ENCODE measurements at places on chromosomes 4 and X. TPM values are rescaled to one million over a fixed set of nuclear protein-coding genes. Genes with fewer than 3 reads are reported as not detected.

DNA sequence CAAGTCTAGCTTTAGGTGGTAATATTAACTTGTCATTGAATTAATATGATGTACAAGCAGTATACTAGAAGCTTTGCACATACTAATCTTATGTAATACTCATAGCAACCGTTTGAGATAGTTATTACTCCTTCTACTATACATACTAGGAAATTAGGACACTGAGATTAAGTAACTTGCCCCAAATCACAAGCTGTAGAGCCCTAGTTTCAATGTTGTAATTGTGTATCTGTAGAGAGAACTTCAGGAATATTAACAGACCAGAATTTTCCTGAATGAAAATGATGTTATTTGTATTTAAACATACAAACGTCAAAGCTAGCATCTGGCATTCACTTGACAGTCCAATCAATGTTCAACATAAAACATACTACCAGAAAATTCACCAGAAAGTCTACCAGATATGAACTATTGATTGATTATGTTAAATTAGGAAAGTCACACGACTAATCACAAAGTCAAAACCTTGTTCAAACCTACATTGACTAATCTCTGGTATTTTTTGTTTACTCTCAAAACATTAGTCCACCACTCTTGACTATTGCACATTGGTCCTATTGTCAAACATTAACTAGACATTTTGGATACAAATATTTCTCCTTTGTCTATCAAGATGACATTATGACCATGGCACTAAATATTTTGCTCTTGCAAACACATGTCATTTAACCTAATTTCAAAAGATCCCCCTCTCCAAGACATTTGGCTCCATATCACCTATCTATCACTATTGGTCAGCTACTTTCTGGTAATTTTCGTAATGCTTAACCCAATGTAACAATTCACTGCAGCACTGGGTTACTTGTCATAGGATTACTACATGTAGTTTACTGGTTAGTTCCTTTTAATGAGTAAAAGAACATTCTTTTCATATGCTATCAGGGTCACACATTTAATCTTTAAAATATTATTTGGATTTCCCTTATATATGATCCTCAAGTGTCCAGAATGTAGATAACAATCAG, 100.7 kb downstream of the GPC3 start:
- no peak for DNase-seq

DNA sequence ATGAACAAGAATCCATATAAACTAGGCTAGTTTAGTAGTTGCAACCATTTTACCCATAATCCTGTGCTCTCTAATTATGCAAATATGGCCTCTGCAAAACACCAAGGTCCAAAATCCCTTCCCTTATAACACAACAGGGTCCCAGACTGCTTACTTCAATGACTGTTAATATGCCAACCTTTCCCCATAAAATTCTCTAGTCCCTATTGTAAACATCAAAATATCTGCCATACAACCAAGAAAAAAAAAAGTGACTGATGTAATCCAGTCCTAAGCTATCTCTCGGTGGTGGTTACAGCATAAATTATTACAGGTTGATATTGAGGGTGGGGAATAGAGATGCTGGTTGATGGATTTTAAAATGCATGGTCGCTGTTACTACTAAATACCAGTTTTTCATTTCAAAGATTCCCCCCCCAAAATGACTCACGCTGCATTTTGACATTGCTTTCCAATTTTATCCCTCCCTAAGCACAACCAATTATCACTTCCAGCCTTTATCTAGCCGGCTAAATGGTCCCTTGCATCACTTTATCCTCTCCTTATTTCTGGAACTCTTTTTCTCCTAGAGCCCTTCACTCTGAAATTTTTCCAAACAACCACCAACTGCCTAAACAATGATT, 44.8 kb downstream of the TSPAN5 start:
- no peak for DNase-seq

DNA sequence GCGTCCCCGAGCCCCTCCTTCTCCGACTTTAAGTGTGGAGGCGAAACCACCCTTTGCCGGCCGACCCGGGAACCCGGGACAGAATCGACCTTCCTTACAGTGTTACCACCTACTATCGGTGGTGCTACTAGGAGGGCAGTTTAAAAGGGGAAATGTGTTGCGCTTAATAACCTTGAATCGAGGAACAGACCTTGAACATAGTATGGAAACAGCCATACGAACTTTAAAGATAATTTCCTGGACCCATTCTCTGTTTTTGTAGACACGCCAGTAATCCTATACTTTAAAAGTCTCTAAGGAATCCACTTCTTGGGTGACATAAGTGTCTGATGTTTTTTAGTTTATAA, 1.5 kb downstream of the ING2 start:
- no peak for DNase-seq

DNA sequence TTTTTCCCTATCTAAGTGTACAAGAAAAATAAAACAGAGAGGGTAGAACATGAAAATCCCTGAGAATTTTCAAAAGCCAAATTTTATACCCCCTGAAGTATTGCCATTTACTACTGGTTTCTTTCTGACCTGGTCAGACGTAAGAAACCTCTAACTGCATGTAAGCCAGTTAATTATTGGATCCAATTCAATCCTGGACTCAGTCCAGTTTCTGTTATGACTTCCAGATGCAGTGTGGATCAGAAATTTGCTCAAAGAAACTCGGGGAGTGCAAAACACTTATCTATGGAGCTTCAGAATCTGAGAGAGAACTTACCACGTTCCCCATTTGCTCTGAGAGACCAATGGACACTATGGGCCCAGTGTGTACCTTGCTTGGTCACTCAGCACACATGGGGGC, 383.5 kb downstream of the KLHL4 start:
- no peak for DNase-seq

GRCh38 chr4:88937081-88937480, 119.9 kb downstream of the FAM13A start:
- no peak for DNase-seq

- no peak for DNase-seq
These were observed 63.8 kb upstream of the INPP4B start for GRCh38 chr4:142909908-142910307.

Gene RAB39B
- 2.9 TPM for polyA plus RNA-seq

Gene NR3C2
- polyA plus RNA-seq, result 19.1 TPM

Gene HTN1
- not detected for polyA plus RNA-seq

Gene GRID2
- polyA plus RNA-seq, result 7.4 TPM

Gene SLC49A3
- 4.1 TPM for polyA plus RNA-seq

Gene CHRDL1
- polyA plus RNA-seq, result 11.9 TPM

Gene GLOD5
- 2.4 TPM for polyA plus RNA-seq

Measured in right renal pelvis (tissue), 4 donors.